ENCODE measurements at places on chromosomes 11 and 22. TPM values are rescaled to one million over a fixed set of nuclear protein-coding genes. Genes with fewer than 3 reads are reported as not detected.
A peak's percentile ranks its signal among the peaks of the same experiment; 100 is the strongest.

TNNT3 gene
- polyA plus RNA-seq, result 9.0 TPM

POU2AF2 gene
- not detected for polyA plus RNA-seq

TMEM191C gene
- polyA plus RNA-seq, result 0.27 TPM

VSTM5 gene
- polyA plus RNA-seq, result 0.45 TPM

NFAM1 gene
- polyA plus RNA-seq, result 1.5 TPM

DNA sequence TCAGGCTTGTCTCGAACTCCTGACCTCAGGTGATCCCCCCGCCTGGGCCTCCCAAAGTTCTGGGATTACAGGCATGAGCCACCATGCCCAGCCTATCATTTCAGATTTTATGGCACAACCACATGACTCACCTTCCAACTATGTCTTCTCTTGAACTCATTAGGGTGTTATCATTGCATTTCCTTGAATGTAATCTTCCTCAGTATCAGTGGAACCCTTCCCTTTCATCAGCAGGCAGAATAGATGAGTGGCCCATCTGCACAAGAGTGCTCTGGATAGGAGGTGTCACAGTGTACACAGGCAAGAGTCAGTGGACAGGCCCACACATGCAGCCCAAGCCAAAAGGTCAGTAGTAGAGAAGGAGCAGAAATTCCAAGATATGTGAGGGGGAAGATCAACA, 29.1 kb upstream of the AQP11 start:
- no peak overlapping the region for H3K4me3 ChIP-seq
- no peaks in the 10 kb centered on the region for H3K27me3 ChIP-seq
- no peaks in the 10 kb centered on the region for H3K4me1 ChIP-seq
- DNase-seq, result no peak
- no peak overlapping the region for H3K27ac ChIP-seq
- no peaks in the 10 kb centered on the region for H3K36me3 ChIP-seq

DNA sequence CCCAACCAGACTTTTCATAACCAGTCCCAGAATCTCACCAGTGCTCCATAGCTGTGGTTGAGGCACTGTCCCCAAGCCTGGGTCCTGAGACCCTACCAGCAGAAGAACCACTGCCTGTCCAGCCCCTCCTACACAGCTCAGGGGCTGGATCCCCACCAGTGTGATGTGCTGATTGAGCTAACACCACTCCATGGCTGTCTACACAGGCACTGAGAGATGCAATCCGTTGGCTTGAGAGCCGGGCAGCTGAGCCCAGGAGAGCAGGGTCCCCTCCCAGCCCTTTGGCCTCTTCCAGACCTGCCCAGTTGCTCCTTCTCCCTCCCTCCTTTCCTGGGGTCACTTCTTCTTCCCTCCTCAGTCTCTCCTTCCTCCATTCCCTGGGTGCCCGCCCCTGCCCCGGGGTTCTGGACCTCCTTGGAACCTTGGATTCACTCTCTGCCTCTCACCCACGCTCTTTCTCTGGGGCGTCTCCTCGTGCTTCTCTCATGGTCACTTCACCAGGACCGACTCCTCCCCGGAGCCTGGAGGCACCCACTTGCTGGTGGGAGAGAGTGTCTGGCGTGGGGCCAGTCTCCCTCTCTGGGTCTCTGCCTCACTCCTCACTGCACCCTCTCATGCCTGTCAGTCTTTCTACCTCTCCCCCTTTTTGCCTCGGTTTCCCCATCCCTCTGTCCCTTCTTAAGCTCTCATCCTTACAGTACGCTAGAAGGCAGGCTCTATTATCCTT, 706 bp upstream of the SCYL1 start:
- H3K4me3 ChIP-seq, result peak overlapping the region; percentile 7
- H3K4me1 ChIP-seq, result peaks cover 17% of the 10 kb centered on the region
- peak; percentile 81 for DNase-seq
- H3K36me3 ChIP-seq, result no peaks in the 10 kb centered on the region

- no peaks in the 10 kb centered on the region for H3K36me3 ChIP-seq
- no peak overlapping the region for H3K4me3 ChIP-seq
- no peak for DNase-seq
- no peaks in the 10 kb centered on the region for H3K4me1 ChIP-seq
- H3K27ac ChIP-seq, result no peak overlapping the region
- no peaks in the 10 kb centered on the region for H3K27me3 ChIP-seq
Measured at GRCh38 chr11:134464196-134464595, 52.2 kb upstream of the B3GAT1 start.

DNA sequence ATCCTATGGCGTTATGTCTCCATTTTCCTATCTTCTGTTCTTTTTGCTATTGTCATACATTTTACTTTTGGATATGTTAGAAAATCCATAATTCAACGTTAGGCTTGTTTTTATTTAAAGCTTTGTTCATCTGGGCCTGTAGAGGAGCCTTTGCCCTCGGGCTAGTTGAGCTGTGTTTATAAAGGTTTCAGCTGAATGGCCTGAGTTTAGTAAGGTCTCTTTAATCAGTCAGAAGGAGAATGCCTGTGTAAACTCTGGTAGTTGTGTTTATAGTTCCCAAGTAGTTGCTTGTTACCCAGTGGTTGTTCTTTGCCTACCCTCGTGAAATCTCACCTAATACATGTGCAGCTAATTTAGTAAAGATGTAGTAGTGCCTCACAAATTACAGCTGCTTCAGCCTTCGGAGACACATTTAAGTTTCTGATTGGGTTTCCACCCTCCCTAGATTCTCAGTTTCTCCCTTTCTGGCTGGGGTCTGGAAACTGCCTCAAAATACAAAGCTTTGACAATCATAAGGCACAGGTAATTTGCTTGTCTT, 33.1 kb downstream of the MTMR3 start:
- no peaks in the 10 kb centered on the region for H3K27me3 ChIP-seq
- no peak overlapping the region for H3K4me3 ChIP-seq
- H3K27ac ChIP-seq, result no peak overlapping the region
- peaks cover 20% of the 10 kb centered on the region for H3K4me1 ChIP-seq
- no peaks in the 10 kb centered on the region for H3K36me3 ChIP-seq

DNA sequence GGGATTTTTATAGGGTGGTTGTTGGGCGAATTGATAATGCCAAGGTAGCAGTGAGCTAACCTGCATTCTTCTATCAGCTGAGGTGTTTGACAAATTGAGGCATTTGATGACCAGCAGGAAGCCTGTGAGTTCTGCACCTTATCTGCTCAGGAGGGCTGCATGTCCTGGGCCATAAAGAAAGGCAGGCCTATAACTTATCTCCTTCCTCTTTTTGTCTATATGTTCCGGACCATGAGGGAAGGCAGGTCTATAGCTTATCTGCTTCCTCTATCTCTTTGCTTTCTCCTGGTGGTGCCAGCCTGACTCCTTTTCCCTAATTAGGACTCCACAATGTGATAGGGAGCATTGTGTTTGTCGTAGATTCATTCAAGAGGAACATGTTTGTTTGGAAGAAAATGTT, 8.6 kb upstream of the JAM3 start:
- no peaks in the 10 kb centered on the region for H3K27me3 ChIP-seq
- H3K27ac ChIP-seq, result no peak overlapping the region
- no peaks in the 10 kb centered on the region for H3K36me3 ChIP-seq
- no peak overlapping the region for H3K4me3 ChIP-seq
- H3K4me1 ChIP-seq, result no peaks in the 10 kb centered on the region

DNA sequence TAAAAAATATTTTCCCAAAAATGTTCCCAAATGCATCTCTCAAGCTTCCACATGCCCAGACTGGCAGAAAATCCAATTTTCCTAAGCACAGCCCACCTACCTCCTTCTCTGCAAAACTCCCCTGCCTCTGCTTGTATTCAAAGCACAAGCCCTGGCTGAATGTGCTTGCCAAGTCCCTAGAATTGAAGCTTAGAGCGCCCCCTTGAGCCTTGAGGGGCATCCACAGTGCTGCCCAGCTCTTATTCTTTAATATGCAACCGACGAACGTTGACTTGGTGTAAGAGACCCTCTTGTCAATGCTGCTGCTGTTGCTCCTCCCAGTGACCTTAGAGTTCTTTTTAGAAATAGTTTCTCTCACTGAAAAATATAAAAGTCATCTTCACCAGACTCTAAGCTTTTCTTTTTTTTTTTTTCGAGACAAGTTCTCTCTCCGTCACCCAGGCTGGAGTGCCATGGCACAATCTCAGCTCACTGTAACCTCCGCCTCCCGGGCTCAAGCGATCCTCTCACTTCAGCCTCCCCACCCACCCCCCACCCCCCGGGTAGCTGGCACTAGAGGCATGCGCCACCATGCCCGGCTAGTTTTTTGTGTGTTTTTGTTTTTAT, 63.5 kb upstream of the CAPRIN1 start:
- H3K27me3 ChIP-seq, result no peaks in the 10 kb centered on the region
- H3K4me3 ChIP-seq, result no peak overlapping the region
- DNase-seq, result peak; percentile 63
- H3K36me3 ChIP-seq, result no peaks in the 10 kb centered on the region
- H3K27ac ChIP-seq, result no peak overlapping the region

DNA sequence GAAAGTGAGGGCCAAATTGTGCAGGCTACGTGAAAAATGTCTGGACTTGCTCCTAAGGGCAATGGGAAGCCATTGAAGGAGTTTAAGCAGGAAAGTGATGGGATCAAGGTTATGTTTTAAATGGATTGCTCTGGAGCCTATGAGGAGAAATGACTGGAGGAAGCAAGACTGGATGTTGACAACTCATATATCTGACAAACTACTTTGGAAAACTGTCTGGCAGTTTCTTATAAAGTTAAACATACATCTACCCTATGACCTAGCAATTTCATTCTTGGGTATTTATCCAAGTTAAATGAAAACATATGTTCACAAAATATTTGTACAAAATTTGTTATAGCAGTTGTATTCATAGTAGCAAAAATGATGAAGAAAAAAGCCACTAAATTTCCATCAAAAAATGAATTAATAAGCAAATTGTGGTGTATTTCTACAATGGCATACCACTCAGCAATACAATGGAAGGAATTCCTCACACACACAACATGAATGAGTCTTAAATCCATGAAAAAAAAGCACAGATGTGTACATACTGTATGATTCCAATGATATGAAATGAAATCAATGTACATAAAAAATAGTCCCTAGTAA, 24.1 kb downstream of the FZD4 start:
- no peak for DNase-seq
- H3K4me1 ChIP-seq, result peaks cover 29% of the 10 kb centered on the region
- H3K36me3 ChIP-seq, result no peaks in the 10 kb centered on the region
- H3K27ac ChIP-seq, result peak overlapping the region; percentile 76

DNA sequence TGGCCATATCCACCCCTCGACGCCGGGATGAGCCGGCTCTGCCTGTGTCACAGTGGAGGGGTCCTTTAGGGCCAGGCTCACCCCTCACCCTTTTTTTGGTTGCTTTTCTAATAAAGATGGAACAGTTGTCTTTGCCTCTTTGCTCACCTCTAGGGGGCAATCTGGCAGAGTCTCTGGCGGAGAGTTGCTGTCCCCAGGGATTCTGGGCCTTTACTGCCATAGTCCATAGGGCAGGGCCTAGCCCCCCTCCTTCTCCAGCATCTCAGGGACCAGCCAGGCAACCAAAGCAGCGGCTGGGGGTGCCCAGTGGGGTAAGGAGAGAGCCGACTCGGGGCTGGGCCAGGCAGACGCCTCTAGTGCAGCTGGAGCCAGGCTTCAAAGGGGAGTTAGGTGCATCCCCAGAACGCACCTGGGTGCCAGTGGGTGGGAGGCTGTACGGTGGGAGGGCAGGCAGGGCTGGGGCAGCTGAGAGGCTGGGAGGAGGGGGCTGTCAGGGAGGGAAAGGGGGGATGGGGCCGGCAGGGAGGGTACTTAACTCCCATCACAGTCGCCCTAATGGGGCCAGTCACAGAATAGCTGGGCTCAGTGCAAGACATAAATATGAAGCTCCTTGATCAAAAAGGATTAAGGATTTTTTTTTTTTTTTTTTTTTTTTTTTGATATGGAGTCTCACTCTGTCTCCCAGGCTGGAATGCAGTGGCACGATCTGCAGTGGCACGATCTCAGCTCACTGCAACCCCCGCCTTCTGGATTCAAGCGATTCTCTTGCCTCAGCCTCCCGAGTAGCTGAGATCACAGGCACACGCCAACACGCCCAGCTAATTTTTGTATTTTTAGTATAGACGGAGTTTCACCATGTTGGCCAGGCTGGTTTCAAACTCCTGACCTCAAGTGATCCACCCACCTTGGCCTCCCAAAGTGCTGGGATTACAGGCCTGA, 2.5 kb upstream of the SUSD2 start:
- no peaks in the 10 kb centered on the region for H3K36me3 ChIP-seq
- H3K4me1 ChIP-seq, result peaks cover 2% of the 10 kb centered on the region
- H3K27me3 ChIP-seq, result no peaks in the 10 kb centered on the region
- H3K27ac ChIP-seq, result no peak overlapping the region
- DNase-seq, result no peak
- no peak overlapping the region for H3K4me3 ChIP-seq

- H3K4me3 ChIP-seq, result no peak overlapping the region
- H3K27ac ChIP-seq, result no peak overlapping the region
- H3K36me3 ChIP-seq, result no peaks in the 10 kb centered on the region
- DNase-seq, result no peak
Measured at GRCh38 chr11:71239581-71239980, 12.8 kb downstream of the SHANK2 start.

DNA sequence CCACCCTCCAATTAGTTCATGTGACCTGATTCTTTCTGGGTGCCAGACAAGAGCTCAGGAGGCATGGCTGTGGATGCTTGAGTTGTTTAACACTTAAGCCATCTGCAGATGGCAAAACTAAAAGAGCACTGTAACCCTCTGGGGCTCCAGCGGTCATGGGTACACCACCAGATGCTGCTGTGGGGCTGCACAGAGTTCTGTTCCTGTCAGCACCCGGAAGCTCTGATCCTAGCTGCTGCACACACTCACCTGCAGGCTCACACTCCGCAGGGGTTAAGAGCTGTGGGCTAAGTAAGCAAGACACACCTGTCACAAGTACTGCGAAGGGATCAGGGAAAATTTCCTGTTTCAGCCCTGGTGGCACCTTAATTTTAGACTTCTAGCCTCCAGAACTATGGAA, 307.8 kb downstream of the C11orf87 start:
- H3K27ac ChIP-seq, result no peak overlapping the region
- no peak overlapping the region for H3K4me3 ChIP-seq

DNA sequence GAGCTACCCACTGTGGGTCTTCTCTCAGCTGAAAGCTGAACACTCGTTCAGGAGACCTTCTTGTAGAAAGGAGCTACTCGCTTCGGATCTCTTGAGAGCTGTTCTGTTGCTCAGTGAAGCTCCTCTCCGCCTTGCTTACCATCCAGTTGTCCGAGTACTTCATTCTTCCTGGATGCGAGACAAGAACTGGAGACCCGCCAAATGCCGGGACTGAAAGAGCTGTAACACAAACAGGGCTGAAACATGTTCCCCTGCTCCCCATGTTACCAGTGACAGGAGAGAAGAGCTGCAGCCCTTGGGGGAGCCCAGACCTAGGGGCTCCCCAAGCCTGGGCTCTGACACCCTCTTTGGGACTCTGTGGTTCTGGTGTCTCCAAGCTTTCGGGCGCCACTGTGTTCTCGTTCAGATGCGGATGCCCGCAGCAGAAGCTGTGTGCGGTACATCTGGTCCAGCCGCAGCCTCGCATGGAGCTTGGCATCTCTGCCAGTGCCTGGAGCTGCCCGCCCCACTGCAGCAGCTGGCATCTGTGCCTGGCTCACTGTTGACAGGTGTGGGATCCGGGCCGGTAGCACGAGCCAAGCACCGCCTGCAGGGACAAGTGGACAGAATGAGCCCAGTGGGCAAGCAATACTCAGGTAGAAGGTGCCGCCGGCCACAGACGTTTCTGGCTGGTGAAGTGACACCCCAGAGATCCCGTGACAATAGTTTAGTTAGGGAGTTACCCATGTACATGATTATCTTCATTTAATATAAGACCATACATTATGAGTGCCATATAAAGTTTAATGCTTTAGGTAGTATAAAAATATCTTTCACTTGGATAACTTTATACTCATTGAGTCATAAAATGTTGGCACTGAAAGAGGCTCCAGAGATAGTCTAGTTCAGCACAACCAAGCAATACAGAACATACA, 49.1 kb downstream of the EMSY start:
- no peaks in the 10 kb centered on the region for H3K27me3 ChIP-seq
- H3K4me1 ChIP-seq, result no peaks in the 10 kb centered on the region
- no peak overlapping the region for H3K27ac ChIP-seq
- H3K4me3 ChIP-seq, result no peak overlapping the region
